ENCODE measurements at places on chromosomes 1 and 21.

DNA sequence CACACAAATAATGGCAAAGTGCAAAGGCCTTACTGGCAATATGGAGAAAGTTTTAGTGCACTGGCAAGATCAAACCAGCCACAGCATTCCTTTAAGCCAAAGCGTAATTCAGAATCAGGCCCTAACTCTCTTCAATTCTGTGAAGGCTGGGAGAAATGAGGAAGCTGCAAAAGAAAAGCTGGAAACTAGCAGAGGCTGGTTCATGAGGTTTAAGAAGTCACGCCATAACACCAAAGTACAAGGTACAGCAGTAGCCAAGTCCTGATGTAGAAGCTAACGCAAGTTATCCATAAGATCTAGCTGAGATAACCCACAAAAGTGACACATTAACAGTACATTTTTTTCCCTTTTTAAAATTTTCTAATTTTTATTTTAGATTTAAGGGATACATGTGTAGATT lies 57.1 kb downstream of the SLC27A3 start:
- DNase-seq, result no peak

DNA sequence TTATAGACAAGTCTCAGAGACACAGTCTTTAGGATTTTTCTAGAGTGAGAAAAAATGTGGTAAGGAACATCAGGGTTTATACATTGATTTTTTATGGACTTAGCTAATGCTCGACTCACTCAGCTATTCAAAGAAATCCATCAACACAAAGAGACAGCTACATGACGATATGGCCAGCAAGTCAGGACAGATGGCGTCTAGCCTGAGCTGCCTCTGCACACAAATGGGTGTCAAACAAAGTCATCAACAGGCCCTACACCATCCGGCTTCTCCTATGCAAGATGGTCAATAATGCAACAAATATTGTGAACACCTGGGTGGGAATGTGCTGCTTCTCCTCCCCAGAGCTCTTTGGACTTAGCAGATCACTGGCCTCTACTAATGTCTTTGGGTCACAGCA lies 13.3 kb upstream of the ERICH3 start:
- DNase-seq, result no peak

GRCh38 chr21:42409366-42409765 lies 5.7 kb downstream of the UBASH3A start:
- no peak for DNase-seq

DNA sequence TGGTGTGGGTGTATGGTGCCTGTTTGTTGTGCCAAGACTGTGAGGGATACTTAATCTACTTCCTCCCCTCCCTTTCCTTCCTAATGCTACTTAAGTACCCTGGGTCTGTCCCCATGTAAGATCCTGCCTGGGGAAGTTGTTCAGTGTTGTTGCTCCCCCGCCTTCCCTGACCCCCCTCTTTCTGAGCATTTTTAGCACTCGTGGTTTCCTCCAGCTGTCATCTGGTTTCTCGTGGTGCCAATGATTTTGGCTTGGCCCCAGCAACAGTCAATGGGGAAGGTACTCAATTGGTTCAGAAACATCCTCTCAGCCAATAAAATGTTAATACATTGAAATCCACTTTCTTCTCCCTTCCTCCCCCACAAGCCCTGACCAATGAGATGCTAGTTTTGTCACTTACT lies 8.0 kb upstream of the B4GALT3 start:
- DNase-seq, result peak; percentile 86

Measured in naive B cell (primary cell).